ENCODE measurements at places on chromosomes 7 and 10.

DNA sequence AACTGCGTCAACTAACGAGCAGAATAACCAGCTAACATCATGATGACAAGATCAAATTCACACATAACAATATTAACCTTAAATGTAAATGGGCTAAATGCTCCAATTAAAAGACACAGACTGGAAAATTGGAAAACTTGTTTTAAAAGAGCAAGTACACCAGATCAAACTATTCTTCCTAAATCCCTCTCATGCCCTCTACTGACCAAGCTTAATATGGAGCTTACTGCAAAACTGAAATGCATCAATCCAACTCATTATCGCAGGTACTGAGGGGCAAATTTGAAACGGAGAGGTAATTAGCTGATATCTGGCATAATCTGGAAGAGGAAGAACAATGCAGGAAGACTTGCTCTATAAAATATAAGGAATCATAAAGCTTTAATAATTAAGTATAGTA lies 1223.8 kb downstream of the NXPH1 start:
- DNase-seq: no peak

DNA sequence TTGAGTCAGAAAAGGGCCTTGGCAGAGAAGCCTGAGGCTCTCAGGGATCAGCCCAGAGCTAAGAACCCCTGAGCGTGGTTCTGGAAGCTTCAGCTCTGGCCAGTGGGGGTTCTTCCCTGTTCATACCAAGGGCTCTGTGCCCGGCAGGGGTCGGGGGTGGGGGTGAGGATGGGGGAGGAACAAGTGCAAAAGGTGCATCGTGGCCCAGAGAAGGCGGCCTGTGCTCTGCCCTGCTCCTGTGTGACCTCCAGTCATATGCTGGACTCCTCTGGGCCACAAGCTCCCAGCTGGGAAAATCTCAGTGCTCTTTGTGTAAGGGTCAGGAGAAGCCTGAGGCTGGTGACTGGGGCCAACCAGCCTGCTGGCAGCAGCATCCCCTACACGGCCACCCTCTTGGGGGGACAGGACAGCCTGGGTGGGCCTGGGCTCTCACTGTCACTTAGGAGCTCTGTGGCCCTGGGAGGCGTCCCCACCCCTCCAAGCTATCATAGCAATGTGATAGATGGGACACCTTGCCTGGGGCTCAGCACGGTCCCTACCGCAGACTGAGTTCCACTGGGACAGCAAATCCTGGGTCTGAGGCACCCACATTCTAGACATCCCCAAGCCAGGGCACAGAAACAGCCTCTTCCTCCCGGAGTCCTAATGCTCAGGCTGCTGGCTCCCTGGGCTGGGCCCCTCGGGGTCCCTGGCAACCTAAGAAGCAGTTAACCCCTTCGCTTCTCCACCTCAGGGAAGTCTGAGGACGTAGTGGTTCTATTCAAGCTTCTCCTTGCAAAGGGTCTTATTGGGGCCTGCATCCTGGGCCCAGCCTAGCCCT lies 2.5 kb downstream of the MMRN2 start:
- DNase-seq: peak; percentile 37

DNA sequence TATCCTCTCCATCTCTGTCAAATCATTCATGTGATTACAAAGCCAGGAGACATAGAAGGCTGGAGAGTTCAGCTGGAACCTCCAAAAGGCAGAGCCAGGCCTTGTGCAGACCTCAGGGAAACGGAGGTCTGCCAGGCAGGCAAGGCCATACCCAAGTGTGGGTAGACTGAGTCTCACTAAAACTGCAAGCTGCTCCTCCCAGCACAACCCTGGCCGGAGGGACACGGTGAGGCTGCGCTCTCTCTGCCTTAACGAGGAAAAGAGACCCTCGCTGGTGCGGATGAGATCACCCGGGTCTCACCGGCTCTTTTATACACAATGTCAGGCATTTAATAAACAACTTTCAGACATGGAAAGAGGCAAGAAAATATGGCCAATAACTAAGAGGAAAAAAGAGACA lies 66.1 kb upstream of the INPP5A start:
- no peak for DNase-seq

GRCh38 chr7:126840869-126841268 lies 411.9 kb downstream of the GRM8 start:
- DNase-seq: no peak

DNA sequence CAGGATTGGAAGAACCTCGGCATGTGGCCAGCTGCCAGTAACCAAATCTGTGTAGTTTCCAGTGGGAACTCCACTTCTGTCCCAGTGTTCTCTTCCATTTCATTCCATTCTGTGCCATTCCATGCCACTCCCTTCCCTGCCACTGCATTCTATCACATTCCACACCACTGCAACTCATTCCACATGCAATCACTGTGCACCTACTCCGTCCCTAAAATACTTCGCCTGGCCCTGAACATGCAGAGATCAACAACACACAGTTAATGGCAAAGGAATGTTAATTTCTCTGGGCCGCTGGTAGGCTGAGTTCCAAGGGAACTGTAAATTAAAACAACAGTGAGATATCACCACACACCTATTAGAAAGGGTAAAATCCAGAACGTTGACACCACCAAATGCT lies 64.8 kb downstream of the AKR1B1 start:
- no peak for DNase-seq

DNA sequence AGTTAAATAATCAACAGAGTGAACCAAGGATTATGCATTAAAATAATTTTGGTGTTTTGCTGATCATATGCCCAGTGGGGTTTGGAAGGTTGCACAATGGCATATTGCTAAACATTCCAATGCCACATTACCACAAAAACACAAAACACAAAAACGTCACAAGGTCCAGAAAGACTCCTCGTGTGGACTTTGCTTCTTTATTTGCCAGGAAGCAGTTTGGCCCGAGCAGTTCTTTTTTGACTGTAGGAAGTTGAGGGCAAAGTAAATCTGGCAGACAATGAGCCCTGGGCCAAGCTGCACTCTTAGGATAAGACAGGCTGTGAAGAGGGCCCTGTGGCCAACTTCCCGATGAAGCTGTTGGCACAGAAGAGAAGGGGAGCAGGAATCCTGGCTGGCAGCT lies 39.2 kb upstream of the SLC35B4 start:
- peak; percentile 21 for DNase-seq

DNA sequence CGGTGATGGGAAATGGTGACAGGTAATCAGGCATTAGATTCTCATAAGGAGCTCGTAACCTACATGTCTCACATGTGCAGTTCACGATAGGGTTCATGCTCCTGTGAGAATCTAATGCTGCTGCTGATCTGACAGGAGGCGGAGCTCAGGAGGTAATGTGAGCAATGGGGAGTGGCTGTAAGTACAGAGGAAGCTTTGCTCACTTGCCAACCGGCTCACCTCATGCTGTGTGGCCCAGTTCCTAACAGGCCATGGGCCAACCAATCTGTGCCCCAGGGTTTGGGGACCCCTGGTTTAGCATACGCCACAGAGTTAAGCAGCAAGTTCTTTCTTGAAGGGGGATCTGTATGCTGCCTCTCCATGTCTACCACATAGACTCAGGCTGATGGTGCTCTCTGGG lies 133.1 kb downstream of the IQUB start:
- no peak for DNase-seq

GRCh38 chr10:43955002-43955596 lies 306.4 kb upstream of the ZNF32 start:
- DNase-seq: no peak

DNA sequence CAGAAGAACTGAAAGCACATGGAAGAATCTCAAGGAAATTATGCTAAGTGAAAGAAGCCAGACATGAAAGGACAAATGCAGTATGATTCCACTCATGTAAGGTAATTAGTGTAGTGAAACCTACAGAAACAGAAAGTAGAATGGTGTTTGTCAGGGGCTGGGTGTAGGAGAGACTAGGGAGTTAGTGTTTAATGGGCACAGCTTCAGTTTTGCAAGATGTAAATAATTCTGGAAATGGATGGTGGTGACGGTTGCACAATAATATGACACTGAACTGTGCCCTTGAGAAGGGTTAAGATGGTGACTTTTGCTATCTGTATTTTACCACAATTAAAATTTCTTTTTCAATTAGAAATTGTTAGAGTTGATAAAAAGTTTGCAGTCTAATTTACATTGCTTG lies 157.3 kb upstream of the ADCY1 start:
- no peak for DNase-seq

DNA sequence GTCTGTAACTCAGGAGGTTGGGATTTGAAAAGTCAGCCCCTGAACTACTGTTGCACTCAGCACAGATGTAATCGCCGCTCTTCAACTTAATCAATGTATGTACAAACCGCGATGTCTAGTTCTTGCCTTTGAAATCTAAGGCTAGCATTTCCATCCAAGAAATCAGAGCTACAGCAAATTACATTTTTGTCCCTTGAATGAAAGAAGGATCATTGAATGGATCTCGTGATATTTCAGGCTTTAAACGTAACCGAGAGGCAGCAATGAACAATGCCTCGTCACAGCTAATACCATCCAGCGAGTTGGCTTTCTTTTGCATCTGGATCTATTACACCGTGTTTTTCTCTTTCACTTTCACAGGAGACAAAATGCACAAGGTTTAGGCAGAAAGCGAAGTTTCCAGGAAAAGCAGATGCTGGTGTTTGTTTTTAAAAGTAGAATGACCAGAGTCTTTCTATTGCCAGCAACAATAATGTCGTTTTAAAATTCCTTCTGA lies 5.5 kb downstream of the SKIDA1 start:
- peak; percentile 84 for DNase-seq

GRCh38 chr10:95783741-95784140 lies 27.8 kb downstream of the ENTPD1 start:
- DNase-seq: no peak

GRCh38 chr10:77358656-77359055 lies 279.0 kb downstream of the KCNMA1 start:
- DNase-seq: no peak

- no peak for DNase-seq
Observed at GRCh38 chr7:129006636-129007414, 48.1 kb downstream of the TNPO3 start.

GRCh38 chr10:123879606-123880257 lies 11.9 kb downstream of the CPXM2 start:
- DNase-seq: no peak

- no peak for DNase-seq
Observed at GRCh38 chr10:119132521-119133345, 28.8 kb downstream of the DENND10 start.

DNA sequence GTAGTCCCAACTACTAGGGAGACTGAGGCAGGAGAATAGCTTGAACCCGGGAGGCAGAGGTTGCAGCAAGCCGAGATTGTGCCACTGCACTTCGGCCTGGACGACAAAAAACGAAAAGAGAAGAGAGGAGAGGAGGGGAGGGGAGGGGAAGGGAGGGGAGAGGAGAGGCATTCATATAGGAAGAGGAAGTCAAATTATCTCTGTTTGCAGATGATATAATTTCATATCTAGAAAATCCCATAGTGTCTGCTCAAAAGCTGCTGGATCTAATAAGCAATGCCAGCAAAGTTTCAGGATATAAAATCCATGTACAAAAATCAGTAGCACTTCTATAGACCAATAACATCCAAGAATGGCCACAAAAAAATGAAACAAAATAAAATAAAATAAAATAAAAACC lies 120.3 kb downstream of the LMBR1 start:
- no peak for DNase-seq

DNA sequence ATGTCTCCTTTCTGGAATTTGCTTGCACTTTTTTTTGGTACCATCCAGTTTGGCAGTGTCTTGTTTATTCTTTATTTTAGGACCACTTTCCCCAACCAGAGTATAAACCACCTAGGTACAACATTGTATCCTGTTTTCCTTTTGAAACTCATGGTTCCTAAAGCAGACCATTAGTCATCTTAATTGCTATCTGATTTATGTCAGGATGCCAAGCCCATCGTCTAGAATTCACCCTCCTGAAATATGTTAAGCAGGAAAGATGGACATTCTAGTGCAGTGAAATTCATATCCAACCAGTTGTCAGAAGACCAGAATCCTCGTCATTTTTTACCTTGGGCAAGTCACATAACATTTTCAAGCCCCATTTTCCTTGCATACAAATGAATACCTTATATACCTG lies 223.6 kb upstream of the KMT2E start:
- DNase-seq: peak; percentile 32

DNA sequence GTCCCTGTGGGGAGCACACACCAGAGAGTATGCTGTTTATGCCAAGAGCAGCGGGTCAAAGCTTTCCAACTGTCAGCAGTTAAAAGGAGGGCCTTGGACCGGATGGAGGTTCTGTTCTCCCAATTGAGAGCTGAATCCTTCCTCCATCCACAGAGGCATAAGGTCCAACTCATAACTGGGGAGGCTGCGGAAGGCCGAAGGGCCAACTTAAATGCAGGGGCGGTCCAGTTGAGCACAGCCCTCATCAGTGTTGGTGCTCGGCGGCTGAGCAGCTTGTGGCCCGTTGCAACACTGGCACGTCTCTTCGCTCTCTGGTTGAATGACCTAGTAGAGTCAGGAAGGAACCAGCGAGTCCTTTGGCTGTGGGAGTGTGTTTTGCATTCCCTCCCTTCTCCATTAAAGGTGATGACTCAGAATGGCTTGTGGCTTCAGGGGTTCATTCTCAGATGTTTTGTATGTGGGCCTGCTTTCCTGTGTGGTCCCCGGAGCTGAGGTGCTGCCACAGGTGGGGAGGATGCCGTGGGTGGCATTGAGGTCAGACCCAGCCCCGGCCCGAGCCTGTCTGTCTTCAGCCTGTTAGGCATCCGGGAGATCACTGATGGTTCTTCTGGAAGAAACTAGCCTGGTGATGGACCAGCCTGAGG lies 44.8 kb upstream of the DMBT1 start:
- no peak for DNase-seq

GRCh38 chr7:112596981-112597380 lies 116.2 kb downstream of the LSMEM1 start:
- no peak for DNase-seq

DNA sequence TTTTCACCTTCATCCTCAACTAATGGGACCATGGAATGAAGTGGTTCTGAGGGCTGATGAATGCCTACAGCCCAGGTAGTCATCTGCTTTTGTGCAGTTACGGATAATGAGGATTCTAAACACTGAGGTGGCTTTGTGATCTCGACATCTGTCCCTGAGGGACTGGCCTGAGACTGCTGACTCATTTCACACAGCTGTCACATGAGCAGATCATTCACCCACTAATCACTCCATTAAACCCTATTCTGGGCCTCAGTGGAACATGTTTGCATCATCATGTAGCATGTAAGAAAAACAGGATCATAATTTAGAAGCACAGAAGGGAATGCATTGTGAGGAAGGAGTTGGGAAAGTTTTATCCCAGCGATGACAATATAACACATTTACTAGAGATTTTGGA lies 79.4 kb upstream of the FEZF1 start:
- DNase-seq: no peak

DNA sequence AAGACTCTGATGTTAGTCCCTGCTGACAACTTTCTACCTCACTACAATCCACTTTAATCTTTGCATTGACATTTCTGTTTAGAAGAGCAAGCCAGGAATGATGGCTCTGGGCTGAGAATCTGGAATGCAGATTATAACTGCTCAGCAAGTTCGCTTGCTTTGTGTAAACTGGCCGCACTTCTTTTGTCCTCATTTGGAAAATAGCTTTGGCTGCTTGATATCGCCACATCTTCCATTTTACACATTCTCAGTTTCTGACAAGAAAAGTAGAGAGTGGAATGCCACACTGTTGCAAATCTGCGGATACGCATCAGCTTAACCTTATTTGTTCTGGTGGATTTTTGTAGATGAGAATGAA lies 429.8 kb downstream of the KCNMA1 start:
- no peak for DNase-seq

All from endothelial cell of umbilical vein (primary cell).